Activated CD4-positive, CD25-positive, alpha-beta regulatory T cell (primary cell): ENCODE measurements at places on chromosomes 6 and 20.

- DNase-seq = no peak
These were observed 87.8 kb downstream of the TMEM170B start for GRCh38 chr6:11625302-11625701.

DNA sequence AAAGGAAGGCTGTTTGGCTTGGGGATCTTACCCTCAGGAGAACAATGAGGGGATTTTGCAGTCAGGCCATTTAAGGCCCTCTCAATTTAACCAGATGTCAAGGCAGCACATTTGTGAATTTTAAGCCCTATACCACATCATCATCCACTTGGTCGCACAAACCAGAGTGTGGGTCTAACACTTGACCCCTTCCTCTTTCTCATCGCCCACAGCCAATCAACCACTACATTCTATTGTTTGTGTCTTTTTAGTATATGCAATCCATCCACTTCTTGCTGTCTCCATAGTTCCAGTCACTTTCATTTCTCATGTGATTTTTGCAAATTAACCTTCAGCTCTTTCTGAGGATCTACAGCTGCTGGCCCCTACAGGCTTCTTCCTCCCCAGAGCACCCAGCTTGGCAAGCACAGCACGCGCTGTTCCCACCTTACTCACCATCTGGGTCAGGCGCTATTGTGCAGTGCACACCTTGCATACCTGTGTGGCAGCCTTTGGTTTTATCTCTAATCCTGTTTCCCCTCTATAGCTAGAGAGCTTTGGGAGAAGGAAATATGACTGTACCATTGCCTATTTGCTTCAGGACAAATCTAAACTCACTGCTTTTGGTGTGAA lies 32.3 kb upstream of the CD83 start:
- no peak for DNase-seq

DNA sequence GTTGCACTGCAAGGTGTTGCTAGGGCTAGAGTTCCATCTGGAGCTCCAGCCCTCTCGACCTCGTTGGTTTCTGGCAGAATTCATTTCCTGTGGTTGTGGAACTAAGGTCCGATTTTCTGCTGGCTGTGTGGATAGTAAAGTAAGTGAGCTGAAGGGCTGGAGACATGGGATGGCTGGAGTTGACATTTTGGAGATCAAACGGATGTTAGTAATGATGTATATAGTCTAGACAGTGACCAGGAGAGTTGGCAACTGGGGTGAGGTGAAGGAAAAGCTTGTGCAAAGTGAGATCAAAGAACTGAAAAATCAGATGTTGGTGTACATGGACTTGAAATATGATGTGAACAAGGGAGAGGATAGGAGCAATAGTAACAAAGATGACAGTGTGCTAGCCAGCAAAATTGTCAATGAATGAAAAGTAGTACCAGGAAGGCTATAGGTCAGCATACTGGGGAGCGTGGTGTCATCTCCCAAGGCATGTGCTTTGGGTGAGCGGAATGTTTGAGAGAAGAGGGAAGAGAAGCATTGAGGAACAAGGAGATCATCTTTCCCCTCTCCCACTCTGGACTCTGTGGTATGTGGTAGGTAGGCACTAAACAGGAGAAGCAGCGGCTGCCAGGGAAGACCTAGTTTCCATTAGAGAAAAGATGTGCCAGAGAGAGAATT lies 7.8 kb downstream of the QRSL1 start:
- DNase-seq = no peak

DNA sequence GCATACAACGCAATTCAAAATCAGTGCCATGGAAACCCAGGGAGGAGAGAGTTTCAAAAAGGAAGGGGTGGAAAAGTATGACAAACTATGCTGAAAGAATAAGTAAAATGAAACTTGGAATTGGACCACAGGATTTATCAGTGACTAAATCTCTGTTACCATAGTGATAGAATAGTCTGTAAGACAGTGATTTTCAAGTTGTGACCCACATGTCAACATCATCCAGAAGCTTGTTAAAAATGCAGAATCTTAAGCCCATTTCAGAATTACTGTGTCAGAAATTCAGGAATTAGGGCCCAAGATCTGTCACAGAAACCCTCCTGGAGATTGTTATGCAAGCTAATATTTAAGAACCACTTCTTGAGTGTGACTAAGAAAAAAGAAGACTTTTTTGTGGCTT lies 417.7 kb upstream of the JAG1 start:
- DNase-seq = no peak

GRCh38 chr6:142613981-142614380 lies 312.2 kb downstream of the ADGRG6 start:
- no peak for DNase-seq

- DNase-seq = no peak
These were observed 3.5 kb downstream of the TFAP2A start for GRCh38 chr6:10411131-10411970.

DNA sequence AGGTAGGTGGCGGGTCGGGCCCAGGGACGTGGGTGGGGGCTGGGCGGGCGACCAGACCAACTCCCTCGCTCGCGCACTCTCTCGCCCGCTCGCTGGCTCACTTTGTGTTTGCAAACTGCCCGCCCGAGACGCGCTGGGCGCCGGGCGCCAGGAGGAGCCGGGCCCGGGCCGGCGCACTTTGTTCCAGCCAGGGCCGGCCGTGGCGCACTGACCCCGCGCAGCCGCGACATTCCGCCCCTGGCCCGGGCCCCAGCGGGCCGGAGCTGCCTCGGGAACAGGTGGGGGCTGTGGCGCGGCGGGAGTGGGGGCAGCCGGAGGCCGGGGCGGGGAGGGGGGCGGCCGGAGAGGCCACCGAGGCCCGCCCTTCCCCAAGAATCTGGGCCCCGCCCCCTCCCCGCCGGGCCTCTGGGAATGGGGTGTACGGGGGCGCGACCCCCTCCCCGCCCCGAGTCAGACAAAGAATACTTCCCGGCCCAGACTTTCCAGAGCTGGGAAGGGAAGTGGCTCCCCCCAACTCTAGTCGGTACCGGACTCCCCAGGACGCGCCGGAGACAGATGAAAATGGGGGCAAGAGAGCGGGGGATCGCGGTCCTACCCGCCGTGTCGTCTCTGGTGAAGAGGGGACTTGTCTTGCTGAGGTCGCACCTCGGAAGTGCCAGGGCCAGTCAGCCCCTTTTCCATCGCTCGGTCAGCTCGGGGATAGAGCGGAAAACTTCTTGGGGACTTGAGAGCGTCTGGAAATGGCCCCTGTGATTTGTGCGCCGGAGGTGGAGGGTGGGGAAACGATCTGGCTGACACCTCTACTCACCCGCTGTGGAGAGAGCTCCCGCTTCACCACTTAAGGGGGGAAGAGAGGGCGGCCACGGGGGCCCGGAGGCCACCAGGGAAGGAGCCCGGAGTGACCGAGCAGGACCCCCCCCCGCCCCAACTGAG lies 951 bp downstream of the FOXP4 start:
- no peak for DNase-seq

DNA sequence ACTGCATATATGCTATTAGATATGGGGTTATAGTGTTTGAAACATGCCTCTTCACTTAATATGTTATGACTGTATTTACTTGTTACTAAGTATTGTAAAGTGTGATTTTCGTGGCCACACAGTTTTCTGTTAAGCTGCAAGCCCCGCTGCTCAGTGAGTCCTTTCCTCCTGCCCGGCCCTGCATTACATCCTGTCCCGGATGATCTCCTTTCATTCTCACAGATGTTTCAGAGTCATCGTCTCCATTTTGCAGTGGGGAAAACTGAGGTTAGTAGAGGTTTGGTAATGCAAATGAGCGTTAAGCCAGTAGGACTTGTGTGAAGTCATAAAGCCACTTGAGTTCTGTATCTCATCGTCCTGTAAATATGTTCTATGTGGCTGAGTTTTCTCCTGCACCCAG lies 155.5 kb downstream of the CFAP61 start:
- DNase-seq = no peak

DNA sequence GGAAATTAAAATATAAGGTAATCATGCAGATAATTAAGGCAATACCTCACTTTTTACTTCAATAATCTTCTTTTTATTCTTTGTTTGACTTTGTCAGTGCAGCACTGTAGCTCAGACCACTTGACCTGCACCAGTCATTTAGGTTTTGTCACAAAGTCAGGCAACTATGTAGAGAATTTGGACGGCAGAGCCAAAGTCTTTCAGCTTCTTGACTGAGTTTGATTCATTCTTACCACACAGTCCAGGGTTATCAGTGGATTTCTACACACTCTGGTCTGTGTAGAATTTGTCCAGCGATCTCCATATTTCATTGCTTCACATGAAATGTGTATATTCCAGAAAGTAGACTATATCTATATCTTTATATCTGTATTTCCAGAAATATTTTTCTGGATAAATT lies 107.3 kb downstream of the TFAP2B start:
- DNase-seq = no peak

GRCh38 chr20:5220321-5221060 lies 93.7 kb downstream of the CDS2 start:
- no peak for DNase-seq

- DNase-seq = peak; percentile 30
These were observed 27.5 kb upstream of the BCLAF1 start for GRCh38 chr6:136317021-136317694.

GRCh38 chr6:5271926-5272325 lies 10.6 kb downstream of the FARS2 start:
- no peak for DNase-seq

DNA sequence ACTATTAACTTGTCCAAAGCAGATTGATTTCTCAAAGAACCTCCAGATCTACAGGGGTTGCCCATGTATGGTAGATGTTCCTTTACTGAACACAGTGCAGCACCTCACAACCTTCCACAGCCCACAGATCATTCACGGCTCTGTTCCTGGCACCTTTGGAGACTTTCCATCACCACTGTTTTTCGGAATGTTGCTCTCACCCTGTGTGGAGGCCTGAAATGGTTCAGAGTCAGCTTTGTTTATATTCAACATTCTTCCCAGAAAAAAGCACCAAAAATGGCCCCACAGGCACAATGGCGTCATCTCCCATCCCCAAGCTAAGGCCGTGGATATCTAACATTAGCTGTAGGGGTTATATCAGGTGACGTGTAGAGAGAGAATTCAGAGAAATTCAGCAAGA lies 74.7 kb downstream of the DHX35 start:
- no peak for DNase-seq

DNA sequence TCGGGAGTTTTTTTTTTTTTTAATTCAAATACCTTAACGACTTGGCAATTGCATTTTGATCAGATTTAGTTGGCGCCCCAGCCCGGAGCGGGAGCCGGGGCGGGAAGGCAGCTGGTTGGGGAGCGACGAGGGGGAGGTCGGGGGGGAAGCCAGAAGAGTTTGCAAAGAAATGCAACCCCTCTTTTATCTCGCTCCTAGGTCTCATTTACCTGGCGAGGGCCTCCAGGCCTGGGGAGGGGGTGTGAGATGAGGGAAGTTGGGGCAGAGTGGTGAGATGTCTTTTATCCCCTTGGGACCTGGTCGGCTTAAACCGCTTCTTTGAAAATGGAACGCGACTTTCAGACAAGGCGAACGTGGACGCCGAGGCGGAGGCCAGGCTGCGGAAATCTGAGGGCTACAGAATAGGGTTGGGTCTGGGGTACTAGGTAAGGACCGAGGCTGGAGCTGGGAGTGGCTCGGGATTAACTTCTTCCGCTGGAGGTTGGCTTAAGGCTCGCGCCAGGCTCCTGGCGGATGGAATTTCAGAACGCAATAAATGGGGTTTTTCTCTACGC lies 40.3 kb downstream of the NCR2 start:
- no peak for DNase-seq

GRCh38 chr6:158387578-158387977 lies 75.3 kb downstream of the TULP4 start:
- DNase-seq = no peak

DNA sequence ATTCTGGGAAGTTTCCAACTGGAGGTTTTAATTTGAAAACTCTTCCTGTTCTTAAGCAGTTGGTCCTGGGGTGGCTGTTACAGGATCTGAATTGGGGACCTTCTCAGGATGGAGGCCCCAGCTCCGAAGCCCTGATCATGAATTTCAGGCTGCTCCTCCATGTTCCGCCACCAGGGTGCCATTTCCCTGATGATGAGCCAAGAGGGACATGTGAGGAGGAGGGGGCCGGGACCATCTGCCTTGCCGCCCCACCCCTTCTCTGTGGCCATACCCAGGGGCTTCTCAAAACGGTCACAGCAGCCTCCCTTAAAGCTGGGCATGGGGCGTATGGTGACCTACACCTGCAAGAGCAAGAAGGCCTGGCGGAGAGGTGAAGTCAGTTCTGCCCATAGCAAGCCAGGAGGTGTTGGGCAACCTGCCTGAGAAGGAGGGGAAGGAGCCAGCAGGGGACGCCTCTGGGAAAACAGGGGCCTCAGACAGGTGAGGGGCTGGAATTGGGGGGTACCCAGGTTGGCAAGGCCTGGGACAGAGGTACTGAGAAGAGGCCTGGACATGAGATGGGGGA lies 3.6 kb upstream of the BAK1 start:
- DNase-seq = no peak
